ENCODE measurements at places on chromosomes 16 and 17. TPM values are rescaled to one million over a fixed set of nuclear protein-coding genes. Genes with fewer than 3 reads are reported as not detected.

TPPP3 gene
- 132 TPM for total RNA-seq

DOC2A gene
- 1.2 TPM for total RNA-seq

BRD7 gene
- 46.6 TPM for total RNA-seq

TAOK1 gene
- 60.4 TPM for total RNA-seq

RPL23 gene
- total RNA-seq, result 1,142 TPM

DHRS7C gene
- not detected for total RNA-seq

MT1F gene
- total RNA-seq, result 7.9 TPM

LAT gene
- total RNA-seq, result 20.1 TPM

CA7 gene
- not detected for total RNA-seq

CDC6 gene
- 5.1 TPM for total RNA-seq

RNF227 gene
- total RNA-seq, result 5.5 TPM

ACSM2A gene
- total RNA-seq, result 0.34 TPM

KCNJ18 gene
- total RNA-seq, result not detected

CNTNAP1 gene
- total RNA-seq, result 2.6 TPM

KIF2B gene
- not detected for total RNA-seq

TNFRSF17 gene
- not detected for total RNA-seq

RNF213 gene
- 619 TPM for total RNA-seq

KIF19 gene
- 3.8 TPM for total RNA-seq

TCAP gene
- 2.3 TPM for total RNA-seq

CAVIN1 gene
- total RNA-seq, result 241 TPM

TEKT1 gene
- total RNA-seq, result 5.0 TPM

NPIPB8 gene
- total RNA-seq, result not detected

HSD11B2 gene
- total RNA-seq, result 0.78 TPM

CPHXL2 gene
- not detected for total RNA-seq

CDRT15L2 gene
- not detected for total RNA-seq

ABCC12 gene
- not detected for total RNA-seq
